T-helper 22 cell (primary cell): ENCODE measurements at places on chromosomes 7 and 10.

DNA sequence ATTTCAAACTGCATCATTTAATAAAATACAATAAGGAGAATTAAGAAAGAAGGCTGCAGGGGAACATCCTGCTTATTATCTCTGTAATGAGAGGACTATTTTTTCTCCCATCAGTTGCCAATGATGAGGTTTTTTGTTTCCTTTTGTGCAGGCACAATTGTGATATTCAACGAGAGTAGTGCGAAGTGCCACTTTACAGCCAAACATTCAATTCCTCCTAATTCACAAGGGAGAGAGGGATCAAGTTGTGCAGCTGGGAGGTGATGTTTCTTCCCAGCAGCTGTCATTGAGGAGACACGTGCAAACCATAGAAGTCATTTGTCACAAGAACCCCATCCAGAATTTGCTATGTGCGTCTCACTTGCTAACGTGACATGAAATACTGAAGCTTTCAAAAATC, 81.6 kb upstream of the ICA1 start:
- no peak for DNase-seq

GRCh38 chr10:36840788-36841187, 284.6 kb upstream of the ANKRD30A start:
- DNase-seq: no peak

DNA sequence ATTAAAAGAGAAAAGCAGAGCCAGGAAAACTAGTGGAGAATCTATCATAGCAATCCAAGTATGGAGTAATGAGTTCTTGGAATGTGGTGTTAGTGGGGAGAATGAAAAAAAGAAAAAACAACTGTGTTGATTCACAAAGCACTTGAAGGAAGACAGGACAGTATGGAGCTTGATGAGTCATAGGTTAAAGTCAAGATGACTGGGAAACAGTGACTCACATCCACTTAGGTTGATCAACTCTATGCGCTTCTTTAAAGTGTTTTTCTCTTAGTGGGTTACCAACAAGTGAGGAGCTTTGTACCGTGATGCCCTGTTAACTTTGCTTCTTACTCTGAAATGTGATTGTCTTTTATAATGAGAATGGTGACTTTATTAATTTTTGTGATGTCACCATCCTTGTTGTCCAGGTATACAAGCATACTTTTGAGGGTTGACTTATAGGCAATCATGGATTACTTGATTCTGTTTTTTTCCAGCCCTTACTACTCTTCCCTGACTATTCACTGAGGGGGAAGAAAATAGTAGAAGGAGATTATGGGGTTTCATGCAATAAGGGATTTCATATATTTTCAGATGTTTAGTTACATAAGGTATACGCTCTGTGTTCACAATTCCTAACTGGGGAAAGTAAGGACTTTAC, 32.1 kb upstream of the MDFIC start:
- peak; percentile 0 for DNase-seq

- DNase-seq: no peak
Observed at GRCh38 chr10:100153239-100153825, 32.5 kb downstream of the ERLIN1 start.

DNA sequence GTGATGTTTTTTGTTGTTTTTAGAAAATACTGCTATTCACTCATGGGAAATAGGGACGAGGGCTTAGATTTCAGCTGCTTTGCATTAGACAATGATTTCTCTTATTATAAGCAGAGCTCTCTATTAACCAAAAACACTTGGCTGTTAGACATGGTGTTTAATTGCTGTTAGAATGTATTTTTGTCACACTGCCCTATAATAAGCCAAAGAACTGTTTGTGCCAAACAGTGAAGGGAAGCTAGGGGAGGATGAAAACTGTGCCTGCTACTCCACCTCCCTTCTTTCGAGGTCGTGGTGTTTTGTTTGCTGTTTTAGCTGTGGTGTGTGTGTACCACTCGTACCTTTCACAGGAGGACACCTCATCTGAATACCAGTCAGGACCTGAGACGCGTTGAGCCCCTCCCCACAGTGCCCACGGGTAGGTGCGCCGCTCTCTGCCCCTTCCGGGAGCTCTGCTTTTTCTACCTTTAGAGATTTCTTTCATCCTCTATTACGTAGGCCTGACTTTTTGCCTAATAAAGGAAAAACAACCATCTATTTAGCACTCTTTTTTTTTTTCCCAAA, 57.9 kb downstream of the CUX1 start:
- DNase-seq: no peak

DNA sequence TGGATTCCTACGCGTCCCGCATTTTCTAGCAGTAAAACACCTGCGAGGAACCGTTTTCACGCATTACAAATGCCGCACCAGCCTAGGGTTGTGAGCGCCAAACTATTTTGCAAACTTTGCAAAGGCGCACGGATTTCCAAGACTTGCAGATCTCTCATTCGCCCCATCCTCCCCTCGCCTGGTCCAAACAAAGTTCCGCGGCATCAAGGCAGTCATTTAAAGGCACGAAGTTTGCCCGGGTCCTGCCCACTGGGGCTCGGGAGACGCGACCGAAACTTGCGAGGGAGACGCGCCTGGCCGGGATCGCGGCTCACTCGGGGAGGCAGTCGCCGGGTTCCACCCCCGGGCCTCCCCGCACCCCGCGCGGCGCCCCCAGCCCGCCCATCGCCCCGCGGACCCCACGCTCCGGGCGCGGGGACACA, 613 bp downstream of the USP6NL start:
- no peak for DNase-seq
